IMR-90 (cell line): ENCODE measurements at places on chromosomes 3 and 15.

DNA sequence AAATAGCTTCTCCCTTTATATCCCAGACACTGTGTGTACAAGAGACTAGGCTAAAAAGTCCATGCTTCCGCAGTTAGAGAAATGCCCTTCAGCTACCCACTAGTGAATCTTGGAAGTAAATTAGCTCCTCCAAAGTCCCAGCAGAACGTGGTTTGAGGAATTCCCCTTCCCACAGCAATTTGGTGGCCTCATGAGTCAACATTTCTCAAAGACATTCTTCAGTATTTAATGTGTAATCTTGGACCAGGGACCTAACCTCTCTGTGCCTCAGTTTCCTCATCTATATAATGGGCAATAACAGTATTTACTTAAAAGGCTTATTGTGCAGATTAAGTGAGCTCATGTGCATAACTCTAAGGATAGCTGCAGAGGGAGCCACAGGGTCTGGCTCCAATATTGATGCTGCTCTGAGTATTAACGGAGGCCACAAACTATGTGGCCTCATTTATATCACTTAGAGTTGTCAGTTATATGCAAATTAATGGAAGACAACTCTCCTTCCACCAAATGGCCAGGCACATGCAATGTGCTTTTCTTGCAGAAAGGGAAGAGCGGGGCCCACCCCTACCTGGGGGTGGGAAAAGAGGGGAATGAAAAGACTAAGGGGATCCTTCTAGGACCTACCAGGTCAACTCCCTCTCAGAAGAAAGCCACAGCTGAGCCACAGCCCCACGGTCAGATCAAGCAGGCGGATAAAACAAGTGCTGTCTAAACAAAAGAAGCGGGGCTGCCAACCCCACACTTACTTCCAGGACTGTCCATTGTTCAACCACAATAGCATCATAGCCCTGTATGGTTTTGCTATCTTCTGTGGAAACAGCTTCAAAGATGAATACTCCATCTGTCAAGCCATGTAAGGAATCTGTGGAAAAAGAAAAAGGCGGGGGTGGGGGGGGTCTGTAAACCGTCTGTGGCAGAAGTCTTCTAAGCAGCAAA lies 92.4 kb downstream of the OXNAD1 start:
- H3K27me3 ChIP-seq, result no peaks in the 10 kb centered on the region
- peaks cover 30% of the 10 kb centered on the region for H3K36me3 ChIP-seq
- DNase-seq, result peak; percentile 18
- no peaks in the 10 kb centered on the region for H3K4me1 ChIP-seq
- no peak overlapping the region for H3K27ac ChIP-seq
- no peak overlapping the region for H3K4me3 ChIP-seq

- no peaks in the 10 kb centered on the region for H3K27me3 ChIP-seq
- H3K4me1 ChIP-seq, result peaks cover 6% of the 10 kb centered on the region
- H3K4me3 ChIP-seq, result no peak overlapping the region
- peak; percentile 62 for DNase-seq
These were observed 48.3 kb downstream of the MEF2A start for GRCh38 chr15:99613887-99614647.

GRCh38 chr3:31488475-31489017 lies 44.2 kb upstream of the STT3B start:
- H3K4me3 ChIP-seq, result no peak overlapping the region
- H3K36me3 ChIP-seq, result no peaks in the 10 kb centered on the region
- H3K27me3 ChIP-seq, result no peaks in the 10 kb centered on the region; the same call in 1 of the 2 replicates
- no peaks in the 10 kb centered on the region for H3K4me1 ChIP-seq

DNA sequence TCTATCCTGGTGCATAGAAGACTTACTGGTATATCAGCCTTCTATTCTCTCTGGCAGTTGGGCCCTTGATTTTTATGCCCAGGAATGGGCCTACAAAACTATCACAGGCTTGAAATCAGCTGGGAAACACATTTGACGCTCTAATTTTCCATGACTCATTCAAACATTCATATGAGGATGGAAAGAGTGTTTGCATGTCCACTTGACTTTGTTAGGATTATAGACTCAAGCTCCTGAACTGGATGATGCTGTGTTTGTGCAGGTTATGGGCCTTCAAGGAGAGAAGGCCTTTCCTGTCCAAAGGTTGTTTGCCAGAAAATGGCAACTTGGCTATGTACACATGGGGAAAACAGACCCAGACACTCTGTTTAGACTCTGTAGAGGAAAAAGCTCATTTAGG lies 219.9 kb downstream of the GAP43 start:
- DNase-seq, result no peak
- H3K4me1 ChIP-seq, result 0 out of 2 replicates have a peak, but pooled peaks cover 2% of the 10 kb centered on the region
- H3K27ac ChIP-seq, result no peak overlapping the region
- no peak overlapping the region for H3K4me3 ChIP-seq
- H3K27me3 ChIP-seq, result no peaks in the 10 kb centered on the region

DNA sequence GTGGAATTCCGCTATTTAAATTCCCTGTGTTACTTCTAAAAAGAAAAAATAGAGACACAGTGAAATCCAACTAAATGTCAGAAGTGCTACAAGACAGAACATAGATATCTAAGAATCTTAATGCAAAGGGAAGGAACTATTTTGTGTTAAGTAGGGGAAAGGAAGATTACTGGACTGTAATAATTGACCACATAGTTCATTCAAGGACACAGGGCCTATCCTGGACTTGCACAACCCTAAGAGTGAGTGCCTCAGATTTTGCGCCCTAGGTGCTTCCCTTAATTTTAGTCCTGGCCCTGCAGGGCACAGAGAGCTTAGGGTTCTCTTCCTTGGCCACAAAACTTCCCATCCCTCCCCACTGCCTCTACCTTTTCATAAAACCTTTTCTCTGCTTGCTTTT lies 3.5 kb upstream of the IL20RB start:
- H3K4me3 ChIP-seq, result no peak overlapping the region
- H3K4me1 ChIP-seq, result peaks cover 24% of the 10 kb centered on the region
- DNase-seq, result no peak
- H3K27ac ChIP-seq, result peak overlapping the region; percentile 32; the same call in 1 of the 2 replicates

DNA sequence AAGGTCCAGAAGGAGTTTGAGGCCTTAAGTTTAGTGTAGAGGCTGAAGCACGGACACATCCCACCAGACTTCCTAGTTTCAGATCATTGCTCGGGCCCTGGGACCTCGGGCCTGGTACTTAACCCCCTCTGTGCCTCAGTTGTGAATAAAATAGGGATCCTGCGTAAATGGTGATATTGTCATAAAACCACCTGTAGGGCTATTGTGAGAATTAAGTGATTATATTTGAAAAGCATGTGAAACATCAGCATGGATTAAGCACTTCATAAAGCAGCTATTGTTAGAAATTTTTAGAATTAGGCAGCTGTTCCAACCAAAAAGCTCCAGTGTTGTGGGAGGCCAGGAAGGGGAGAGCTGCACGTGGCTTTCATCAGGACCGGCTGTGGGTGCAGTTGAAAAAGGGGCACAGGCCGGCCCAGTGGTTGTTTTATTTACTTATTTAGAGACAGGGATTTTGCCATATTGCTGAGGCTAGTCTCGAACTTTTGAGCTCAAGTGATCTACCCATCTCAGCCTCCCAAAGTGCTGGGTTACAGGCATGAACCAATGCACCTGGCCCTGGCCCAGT lies 4.4 kb downstream of the RCCD1 start:
- DNase-seq, result no peak
- peaks cover 6% of the 10 kb centered on the region for H3K4me1 ChIP-seq
- H3K27me3 ChIP-seq, result no peaks in the 10 kb centered on the region
- H3K4me3 ChIP-seq, result no peak overlapping the region
- H3K36me3 ChIP-seq, result peaks cover 20% of the 10 kb centered on the region

- peaks cover 33% of the 10 kb centered on the region for H3K27me3 ChIP-seq
- H3K4me1 ChIP-seq, result no peaks in the 10 kb centered on the region
- no peak overlapping the region for H3K4me3 ChIP-seq
- no peak for DNase-seq
These were observed 107.7 kb upstream of the SLC6A11 start for GRCh38 chr3:10708216-10708893.
